ENCODE measurements at places on chromosomes 13 and 19.

DNA sequence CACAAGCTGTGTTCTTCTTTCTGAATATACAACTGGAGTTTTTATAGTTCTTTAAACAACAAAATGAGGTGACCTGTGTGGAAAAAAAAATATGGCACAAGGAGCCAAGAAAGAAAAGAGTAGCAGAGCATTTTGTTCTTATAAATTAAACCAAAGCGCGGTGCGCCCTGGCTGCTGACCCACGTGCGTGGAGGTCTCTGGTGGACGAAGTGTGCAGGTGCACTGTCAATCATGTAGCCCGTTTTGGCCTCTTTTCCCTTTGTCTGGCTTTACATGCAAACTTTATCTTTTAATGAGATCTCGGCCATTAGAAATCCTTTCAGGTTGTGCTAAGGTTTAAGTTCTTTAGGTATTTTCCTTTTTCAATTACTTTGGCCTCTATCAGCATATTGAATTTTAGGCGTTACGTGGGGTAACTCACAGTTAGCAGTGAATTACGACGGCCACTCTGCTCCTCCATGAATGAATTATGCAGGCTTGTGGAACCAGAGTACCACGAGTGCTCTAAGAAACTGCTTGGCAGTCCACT is 443.9 kb upstream of the SLC10A2 start:
- DNase-seq: no peak

DNA sequence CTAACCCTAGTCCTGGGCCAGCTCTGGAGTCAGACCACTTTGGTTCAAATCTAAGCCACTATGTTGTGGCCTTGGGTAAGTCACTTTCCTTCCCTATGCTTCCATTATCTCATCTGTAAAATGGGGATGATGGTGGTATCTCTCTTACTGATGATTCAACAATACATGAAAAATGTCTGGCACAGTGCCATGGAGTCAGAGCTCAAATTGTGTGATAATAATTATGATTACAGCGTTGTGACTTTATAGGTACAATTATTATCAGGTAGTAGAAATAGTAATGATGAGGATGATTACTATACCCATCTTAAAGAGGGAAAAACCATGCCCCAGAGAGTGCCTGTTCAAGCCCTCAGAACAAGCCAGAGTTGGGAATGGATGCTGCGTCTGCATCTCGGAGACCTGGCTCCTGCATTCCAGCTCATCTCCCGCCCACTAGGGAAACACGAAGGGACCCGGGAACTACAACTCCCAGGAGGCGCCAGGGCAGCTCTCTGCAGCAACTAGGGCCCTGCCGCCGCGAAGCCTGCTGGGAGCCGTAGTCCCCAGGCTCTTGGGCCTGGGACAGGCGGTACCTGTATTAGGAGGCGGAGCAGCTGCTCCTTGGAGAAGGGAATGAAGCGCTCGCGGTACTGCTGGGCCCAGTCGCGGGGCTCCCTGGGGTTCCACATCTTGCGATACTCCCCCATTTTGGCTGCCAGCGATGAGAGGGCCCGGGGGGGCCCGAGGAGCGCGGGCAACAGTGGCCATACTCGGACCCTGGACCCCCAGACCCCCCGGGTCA is 832 bp downstream of the TMEM143 start:
- DNase-seq: peak; percentile 77

DNA sequence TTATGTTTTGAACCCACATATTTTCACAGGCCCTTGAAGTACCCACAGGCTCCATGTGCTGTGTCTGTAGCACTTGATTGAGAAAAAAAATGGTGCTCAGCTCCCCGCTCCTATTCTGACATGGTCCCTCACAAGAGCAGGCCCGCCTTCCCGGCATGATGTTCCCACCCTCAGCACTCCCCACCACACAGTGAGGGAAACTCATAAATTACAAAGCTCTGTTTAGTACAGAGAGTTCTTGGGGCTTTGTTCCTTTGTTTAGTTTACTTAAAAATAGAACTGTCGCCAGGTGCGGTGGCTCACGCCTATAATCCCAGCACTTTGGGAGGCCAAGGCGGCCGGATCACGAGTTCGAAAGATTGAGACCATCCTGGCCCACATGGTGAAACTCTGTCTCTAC is 25.9 kb upstream of the ABCC4 start:
- no peak for DNase-seq

GRCh38 chr13:22235285-22235949 is 564.5 kb downstream of the FGF9 start:
- no peak for DNase-seq

GRCh38 chr13:27997904-27998522 is 9.5 kb upstream of the URAD start:
- DNase-seq: no peak

GRCh38 chr13:26007261-26008125 is 44.3 kb downstream of the SHISA2 start:
- DNase-seq: no peak

- DNase-seq: no peak
Observed at GRCh38 chr13:39968646-39969475, 313.4 kb downstream of the COG6 start.

DNA sequence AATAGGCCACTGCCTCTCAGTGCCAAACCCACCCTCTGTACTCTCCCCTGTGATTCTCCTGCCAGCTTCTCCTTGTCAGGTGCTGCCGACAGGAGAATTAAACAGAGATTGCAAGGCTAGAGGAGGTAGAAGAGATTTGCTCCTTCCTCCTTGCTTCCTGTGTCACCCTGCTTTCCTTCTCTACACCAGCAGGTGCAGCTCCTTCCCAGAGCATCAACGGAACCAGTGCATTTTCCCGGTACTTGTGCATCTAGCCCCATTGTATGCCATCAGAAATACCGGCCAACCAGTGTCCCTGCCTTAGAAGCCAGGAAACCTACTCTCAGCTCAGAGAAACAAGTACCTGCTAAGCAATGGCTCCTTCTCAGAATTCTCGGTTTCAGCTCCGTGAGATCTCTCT is 253.2 kb downstream of the SUCLA2 start:
- no peak for DNase-seq

DNA sequence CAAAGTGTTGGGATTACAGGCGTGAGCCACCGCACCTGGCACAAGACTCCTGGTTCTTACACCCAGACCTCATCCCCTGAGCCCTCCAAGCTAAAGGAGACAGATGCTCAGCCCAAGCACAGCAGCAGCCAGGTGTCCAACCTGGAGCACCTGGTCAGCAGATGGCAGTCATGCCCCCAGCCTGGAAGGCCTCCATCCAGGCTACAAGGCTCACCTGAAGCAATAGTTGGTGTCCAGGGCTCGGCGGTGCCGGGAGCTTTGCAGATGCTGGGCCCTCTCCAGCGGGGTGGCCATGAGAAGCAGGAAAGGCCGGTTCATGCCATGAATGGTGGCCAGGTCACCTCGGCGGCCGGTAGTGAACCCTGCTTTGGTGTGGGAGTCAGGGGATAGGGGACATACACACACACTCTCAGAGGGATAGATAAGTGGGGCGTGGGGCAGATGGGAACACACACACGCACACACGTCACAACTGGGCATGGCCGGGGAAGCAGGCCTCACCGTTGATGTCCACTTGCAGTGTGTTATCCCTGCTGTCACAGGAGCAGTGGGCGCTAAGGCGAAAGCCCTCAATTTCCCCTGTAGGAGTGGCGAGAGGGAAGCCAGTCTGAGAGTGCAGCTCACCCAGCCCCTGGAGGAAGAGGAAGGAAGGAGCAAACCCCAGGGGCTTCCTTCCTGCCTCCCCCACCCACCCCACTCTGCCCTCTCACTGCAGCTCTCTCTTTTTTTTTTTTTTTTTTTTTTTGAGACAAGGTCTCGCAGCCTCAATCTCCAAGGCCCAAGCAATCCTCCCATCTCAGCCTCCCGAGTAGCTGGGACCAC is 11.8 kb downstream of the TGFB1 start:
- no peak for DNase-seq

DNA sequence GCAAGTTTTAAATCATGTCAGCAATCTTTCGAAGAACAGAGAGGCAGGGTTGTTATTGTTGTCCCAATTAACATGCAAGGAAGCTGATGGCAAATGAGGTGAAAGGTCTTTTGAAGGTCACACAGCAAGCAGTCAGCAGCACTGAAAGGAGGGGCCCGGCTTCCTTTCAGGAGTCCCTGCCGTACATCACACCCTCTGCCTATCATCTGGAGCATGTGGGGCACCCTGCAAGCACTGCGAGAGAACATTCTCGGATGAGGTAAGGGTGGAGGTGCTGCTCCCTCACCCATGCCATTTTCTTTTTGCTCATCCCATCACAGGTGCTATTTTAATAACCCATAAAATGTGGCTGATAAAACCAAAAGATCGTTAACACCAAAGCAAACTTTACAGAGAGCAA is 111.2 kb downstream of the ENOX1 start:
- no peak for DNase-seq

- no peak for DNase-seq
Observed at GRCh38 chr13:103883698-103884097, 817.5 kb upstream of the SLC10A2 start.

DNA sequence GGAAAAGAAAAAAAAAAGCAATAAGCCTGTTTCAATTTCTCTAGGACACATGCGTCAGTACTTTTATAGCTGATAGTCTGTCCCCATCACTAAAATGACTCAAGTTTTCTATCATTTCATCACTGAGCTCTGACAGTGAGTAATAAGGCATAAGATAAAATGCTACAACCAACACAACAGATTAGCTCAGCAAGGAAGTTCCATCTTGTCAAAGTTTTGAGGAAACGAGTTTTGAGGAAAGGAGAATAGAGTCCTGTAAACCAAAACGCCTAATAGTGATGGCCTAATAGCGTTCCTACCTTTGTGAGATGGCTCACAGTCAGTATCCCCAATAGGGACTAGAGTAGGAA is 145.1 kb downstream of the LACC1 start:
- no peak for DNase-seq

- peak; percentile 1 for DNase-seq
Observed at GRCh38 chr13:20566468-20566897, 474 bp upstream of the IFT88 start.
